Right ventricle myocardium inferior (tissue), 1 donor: ENCODE measurements at places on chromosomes 7 and 10.
A peak's percentile ranks its signal among the peaks of the same experiment; 100 is the strongest.

DNA sequence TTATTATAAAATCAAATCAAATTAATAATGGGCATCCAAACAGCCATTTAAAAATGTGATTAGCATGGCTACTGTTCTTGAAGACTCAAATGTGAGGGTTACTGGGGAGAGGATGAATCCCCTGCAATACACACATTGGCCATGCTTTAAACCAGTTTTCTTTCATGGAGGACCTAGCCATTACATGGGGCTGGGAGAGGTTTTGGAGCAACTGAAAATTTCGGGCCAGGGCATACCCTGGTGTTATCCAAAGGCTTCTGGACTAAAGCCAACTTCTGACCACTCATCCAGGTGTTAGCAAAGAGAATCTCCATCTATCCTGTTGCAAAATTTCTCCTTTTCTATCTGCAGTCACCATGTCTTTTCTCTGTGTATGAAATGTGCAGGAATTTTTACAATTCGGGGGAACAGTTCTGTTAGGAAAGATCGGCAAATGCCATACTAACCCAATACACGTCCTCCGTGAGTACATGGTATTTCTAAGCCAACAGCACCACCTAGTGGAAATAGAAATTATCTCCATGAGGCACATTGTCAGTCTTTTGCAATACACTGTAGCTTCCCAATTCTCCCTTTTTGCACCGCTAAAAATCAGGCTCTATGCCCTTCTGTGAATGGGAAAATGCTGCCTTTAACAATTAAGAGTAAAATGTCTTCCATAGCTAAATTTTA, 47.0 kb upstream of the ZNF107 start:
- DNase-seq: no peak

DNA sequence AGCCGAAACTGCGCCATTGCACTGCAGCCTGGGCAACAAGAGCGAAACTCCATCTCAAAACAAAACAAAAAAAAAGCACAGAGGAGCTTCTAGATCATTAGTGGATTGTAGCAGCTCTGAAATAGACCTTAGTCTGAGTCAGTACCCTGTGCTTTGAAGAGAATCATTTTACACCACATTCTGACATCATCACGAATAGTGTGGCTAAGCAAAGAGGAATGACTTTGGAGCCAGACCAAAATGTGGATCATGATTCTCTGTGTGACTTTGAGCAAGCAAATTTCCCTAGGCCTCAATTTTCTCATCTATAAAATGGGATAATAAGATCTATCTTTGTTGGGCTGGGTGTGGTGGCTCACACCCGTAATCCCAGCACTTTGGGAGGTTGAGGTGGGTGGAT, 618.9 kb downstream of the CALN1 start:
- no peak for DNase-seq

GRCh38 chr10:52391927-52392602, 78.0 kb downstream of the DKK1 start:
- DNase-seq: no peak

DNA sequence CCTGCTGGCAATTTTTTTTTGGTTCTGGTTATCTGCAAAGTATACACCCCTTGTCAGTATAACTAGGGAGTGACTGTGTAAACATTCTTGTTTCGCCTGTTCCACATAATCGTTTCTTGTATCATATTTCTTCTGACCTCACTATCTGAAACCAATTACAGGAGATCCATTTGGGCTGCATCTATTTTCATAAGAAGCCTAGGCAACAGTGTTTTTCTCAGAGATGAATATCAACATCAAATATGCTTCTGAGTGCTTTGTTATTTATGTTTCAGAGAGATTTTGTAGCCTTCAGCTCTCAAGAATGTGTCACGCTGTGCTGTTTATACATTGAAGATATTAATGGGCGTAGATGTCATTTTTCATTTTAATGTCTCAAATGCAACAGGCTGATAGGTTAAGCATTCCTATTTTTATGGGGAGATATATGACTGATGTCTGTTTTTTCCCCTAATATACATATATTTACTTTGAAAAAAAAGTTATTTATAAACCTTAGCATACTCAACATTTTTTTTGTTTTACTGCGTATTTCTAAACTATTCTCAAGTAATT, 115.5 kb downstream of the FOXP2 start:
- no peak for DNase-seq

- no peak for DNase-seq
These were observed 29.5 kb downstream of the EGFR start for GRCh38 chr7:55048221-55048859.

- DNase-seq: no peak
These were observed 449.0 kb downstream of the ETV1 start for GRCh38 chr7:13540429-13540828.

DNA sequence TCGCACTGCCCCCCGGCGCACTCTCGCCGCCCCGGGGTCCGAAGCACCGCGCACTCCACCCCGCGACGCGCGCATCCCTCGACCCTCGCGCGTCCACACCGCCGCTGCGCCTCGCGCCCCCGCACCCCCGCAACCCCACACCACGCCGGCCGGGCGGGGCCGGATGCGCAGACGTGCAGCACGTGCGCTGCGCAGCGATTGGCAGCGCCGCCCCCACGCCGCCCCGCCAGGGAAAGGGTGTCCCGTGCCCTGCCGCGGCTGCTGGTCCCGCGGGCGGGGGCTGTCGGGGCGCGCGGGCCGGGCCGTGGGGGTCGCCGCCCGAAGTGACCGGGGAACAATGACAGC, 53.7 kb upstream of the KDM7A start:
- DNase-seq: peak; percentile 80

DNA sequence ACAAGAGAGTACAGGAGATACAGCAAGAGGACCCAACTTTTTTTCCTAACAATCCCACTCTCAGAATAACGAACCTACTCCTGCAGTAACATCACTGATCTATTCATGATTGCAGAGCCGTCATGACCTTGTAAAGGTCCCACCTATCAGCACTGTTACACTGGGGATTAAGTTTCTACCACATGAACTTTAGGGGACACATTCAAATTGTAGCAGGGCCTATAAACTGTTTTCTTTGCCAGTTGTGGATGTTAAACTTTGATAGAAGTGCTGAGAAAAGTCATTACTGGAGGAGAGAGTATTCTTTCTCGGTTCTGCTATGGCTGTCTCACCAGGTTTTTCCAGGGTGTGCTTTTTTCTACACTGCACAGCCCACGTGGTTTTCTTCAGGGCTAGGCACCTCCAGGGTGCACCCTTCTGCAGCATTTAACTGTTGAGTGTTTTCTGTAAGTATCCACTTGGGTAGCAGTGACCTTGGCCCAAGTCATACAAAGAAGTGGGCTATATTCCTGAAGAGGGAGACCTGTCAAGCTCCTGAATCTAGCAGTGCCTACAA, 131.6 kb upstream of the AHR start:
- no peak for DNase-seq

DNA sequence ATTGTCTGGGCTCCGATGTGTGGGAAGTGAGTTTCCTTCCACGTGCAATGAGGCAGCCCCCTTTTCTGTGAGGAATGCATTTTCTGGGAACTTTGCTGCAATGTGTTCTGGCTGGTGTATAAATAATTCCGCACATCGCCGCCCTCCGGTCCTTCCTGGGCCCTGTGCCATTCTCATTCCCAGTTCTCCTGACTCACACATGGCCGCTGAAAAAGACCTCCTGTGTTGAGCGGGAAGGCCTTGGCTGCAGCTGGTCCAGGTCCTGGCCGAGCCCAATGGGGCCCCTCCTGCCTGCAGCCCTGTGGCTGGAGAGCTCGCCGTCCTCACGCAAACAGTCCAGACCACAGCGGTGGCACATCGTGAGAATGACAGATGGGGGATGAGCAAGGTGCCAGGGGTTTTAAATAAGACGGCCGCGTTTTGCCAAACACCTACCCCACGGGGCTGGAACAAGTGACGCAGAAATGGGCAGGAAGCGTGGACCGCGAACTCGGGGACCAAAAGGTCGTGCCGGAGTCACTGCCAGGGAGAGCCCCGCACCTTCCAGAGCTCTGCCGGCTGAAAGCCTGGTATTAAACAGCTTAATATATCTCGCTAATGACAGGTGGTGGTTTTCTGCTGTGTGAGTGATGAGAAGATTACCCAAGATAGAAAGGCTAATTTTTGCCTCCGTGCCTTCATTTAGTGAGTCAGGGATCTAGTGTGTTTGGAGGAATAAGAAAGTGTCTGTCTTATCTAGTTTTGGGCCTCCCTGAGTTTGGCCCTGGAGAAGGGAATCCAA, 37.0 kb downstream of the FAM20C start:
- DNase-seq: peak; percentile 78

DNA sequence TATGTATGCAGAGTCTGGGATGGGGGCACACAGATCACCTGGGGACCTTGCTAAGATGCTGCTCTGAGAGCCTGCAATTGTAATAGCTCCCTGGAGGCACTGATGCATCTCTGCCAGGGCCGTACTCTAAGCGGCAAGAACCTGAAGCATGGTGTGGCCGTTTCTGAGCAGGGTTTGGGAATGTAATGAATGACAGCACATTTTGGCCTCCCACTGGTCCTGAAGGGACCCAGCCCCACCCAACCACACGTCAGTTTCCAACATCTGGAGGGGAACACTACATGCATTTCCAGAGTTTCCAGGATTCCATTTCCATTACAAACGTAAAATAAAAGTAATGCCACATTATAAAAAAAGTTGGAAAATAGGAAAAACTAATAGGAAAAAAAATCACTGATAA, 14.0 kb downstream of the ZCCHC24 start:
- DNase-seq: no peak

GRCh38 chr10:104563548-104563947, 77.5 kb upstream of the SORCS3 start:
- DNase-seq: no peak

DNA sequence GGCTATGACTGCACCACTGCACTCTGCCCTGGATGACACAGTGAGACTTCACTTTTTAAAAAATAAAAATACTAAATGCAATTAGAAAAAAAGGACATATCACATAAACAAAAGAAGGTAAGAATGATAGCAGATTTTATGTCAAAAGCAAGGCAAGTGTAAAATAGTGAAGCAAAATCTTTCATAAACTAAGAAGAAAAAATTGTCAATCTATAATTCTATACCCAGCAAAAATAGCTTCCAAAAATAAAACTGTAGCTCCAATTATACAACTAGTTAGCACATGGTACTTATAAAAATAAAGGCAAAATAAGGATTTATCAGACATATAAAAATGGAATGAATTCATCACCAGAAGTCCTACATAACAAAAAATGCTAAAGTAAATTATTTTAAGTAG, 85.4 kb upstream of the SVIL start:
- DNase-seq: no peak

- DNase-seq: no peak
These were observed 771.4 kb downstream of the LRMDA start for GRCh38 chr10:76202777-76203176.

- DNase-seq: no peak
These were observed 139.6 kb upstream of the UNC5B start for GRCh38 chr10:71072823-71073210.

GRCh38 chr7:123319911-123320310, 120.1 kb upstream of the SLC13A1 start:
- DNase-seq: no peak

DNA sequence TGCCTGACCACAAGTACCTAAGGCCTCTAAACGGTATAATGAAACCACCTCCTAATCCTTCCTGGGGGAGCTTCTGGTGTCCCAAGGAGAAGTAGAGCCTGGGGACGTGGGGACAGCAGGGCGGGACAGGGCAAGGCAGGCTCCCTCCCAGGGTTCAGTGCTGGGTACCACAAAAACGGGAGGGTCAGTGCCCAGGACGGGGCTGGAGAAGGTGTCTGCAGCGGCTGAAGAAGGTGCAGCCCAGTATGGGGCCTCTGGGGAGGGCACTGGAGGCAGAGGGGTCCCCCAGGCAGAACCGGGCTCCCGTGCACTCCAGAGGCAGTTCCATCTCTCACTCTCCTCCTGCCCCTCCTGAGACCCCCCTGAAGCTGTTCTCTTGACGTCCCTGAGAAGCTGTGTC, 46.2 kb downstream of the DPYSL4 start:
- no peak for DNase-seq

- no peak for DNase-seq
These were observed 82.7 kb downstream of the ZRANB1 start for GRCh38 chr10:125024497-125025234.

GRCh38 chr7:26965724-26966123, 101.3 kb upstream of the SKAP2 start:
- no peak for DNase-seq

DNA sequence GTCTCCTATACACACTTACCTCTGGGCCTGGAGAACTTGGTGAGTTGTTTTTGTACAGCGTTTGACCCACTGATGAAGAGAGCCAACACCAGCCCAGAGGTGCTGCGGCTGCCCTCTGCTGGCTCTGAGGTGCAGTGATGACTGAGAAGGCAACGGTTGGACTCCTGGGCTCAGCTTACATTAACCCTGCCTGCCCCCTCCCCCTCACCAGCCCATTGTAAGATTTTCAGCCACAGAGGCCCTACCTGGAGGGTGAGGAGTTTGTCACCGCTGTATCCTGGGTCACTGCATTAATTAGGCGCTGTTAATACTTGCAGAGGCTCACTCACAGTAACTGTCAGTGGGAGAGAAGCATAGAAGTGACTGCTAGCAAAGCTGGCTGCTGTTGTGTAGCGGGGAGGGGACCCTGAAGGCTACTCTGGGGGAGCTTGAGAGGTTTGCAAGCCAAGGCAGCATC, 19.0 kb upstream of the ANKRD2 start:
- peak; percentile 84 for DNase-seq

DNA sequence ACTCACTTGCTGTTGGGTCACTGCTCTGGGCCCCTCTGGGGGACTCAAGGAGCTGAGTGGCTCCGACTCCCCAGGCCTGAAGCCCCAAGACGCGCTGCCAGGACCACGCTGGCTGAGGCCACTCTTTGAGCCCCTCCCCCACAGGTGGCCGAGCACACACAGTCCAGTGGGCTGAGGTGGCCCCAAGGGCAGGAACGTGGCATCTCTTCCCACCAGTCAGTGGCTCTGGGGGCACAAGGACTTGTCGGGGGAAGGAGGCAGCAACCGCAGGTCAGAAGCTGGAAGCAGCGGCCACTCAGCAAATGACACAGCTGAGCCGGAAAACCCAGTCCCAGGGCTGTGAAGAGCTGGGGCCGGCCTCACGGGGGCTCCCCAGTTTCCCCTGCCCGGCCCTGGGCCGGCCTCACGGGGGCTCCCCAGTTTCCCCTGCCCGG, 24.1 kb downstream of the GRIFIN start:
- DNase-seq: no peak

GRCh38 chr10:17951868-17952371, at the start of gene SLC39A12:
Gene SLC39A12 (plus strand): TSS chr10:17951918. CDS start chr10:17953277, 1,359 bp downstream.
- no peak for DNase-seq

DNA sequence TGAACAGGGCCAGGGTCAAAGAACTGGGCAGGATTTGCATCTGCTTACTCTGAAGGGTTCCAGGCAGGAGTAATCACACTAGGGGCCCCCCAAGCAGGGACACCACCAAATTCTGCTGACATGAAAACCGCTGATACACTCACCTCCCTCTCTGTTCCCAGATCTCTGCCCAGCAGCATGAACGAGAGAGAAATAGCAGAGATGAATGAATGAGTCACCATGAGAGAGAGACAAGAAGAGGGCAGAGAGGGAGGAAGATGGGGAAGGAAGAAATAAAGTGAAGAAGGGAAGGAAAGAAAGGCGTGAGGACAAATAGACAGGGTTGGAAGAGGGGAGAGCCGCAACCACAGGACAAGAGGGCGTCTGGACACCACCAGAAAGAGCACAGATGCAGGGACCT, 285.9 kb upstream of the NEBL start:
- no peak for DNase-seq
